ENCODE measurements at places on chromosomes 2 and 18.

DNA sequence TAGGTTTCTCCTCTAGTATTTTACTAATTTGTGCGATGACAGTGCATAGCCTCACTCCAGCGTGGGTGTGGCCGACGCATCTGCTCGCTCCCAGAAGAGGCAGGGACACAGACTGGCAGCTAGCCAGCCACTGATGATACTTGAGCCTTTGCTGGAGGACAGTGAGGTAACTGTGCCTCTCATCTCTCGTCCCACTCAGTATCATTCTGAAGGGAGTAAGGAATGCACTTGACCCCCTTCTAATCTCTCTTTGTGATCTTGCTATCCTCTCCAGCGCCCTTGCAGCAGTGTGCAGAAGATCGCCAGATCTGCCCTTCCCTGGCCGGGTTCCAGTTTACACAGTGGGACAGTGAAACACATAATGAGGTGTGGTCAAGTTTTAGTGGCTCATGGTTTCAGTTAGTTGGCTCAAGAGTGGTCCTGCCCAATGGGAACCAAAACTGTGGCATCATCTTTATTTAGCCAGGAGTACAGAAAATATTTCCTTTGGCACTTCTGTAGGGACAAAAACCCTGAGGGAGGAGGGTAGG is 17.5 kb downstream of the NCAPH start:
- DNase-seq, result no peak

- DNase-seq, result no peak
Observed at GRCh38 chr18:45657357-45658335, 42.4 kb downstream of the SLC14A2 start.

DNA sequence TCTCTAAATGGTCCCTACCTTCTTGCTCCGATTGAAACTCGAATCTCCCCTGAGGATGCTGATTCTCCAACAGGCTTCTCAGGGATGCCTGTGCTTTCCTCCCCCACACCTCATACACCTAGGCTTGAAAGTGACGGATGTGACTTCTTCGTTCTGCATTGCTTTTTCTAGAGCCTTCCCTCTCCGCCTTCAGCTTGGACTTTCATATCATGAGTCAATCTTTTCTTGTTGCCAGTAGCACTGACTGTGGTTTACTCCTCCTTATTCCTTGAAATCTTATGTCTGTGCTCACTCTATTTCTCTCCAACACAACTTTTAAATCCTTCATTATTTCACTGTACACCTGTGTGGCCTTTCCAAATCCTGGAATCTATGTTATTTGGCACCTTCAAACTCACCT is 451.4 kb downstream of the TMX3 start:
- DNase-seq, result no peak

DNA sequence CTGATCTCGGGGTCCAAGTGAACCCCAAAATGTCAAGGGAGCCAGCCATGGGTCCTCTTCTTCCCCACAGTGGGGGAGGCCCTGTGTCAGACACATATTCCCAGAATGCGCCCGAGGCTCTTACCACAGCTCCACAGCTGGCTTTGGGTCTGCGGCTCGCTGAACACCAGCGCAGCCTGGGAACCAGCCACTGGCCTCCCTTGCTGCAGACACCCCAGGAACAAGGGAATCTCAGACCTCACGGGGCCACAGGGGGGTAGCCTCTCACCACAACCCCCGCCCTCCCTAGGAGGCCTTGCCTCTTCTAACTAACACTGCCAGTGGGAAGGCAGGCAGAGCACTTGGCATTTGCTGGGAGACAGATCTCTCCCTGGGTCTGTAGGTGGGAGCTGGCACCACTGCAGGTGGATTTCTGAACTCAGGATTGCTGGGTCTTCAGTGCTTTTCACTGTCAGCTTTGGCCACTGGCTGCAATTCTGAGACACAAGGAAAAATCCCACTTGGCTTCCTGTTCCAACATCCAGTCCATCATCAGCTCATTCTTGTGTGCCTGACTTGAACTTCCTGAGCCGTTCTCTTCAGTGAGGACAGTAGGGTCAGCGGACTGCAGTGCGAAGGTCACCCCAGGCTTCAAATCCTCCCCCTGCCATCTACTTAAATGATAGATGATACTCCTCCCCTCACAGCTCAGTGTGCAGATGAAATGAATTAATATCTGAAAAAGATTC is 128.7 kb downstream of the CAPN13 start:
- DNase-seq, result no peak

DNA sequence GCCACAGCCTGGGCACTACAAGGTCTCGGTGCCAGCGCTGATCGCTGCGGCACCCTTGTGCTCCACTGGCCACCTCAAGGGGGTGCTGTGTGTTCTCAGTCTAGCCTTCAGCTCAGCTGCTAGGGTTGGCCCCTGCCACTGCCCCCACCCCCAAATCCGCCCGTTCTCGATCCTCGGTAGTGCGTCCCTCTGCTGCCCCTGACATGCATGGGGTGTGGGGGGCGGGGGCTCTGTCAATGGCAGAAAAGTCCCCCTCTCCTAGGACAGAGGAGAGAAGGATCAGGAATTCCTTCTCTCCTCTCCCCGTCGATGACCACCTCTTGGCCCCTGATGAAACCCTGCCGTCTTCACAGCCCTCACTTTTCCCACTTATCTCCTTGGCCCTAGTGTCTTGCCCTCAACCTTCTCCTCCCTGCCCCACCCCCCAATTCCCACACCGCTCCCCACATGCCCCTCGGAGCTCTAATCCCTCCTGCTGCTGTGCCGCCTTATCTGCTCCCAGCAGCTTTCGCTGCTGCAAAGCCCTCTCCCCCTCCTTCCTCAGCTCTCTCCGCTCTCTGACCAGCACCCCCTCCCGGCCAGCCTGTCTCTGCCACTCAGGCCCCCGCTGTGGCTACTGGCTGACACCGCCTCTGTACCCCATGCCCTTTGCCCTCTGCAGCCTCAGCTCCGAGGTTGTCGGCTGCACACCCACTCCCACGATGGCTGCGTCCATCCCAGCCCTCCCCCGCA is 4.3 kb upstream of the ASIC4 start:
- DNase-seq, result peak; percentile 53

DNA sequence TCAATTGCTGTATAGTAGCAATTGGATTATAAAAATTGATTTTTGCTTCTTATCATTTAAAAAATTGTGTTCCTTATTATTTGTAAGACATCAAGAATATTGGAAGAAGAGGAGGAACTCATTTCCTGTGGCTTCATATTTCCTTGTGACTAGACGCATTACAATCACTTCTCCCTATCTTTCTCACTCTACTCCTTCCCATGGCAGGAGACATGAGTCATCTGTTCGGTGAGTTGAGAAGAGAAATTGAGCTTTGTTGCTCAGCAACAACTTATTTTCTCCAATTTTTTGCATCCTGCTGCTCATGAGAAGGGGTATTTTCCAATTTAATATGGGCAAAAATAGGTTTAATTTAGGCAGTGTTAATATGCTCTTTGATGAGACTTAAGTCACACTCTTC is 1783.9 kb downstream of the SUCLG1 start:
- no peak for DNase-seq

DNA sequence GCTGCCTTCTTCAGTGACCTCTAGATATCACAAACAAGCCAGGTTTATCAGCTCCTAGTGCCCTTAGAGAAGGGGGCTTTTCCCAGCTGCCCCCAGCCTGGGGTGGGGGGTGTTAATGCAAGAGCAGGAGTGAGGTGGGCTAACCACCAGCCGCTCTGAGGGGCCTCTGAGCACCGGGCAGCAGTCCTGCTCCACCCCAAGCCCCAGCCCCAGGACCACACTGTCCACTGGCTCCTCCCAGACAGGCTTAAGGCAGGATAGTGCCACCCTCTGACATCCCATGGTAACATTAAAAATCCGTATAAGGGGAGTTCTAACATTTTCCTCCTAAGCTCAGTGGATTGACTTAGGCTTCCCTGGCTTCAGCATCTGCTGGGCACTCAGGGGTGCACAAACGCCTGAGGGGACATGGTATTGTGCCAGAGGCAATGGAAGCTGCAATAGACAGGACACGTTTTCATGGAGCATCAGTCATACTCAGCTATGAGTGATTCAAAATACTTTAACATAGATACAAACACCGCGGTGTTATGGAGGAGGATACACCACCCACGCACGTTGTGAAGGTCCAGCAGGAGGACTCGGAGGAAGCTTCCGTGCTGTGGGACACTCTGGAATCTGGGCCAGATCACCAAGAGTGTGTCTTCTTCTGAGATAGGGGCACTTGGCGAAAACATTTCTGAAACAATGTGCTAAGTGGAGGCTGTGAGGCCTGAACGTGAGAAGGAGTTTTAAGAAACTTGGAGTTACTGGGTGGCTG is 112.7 kb upstream of the EPC2 start:
- no peak for DNase-seq

- DNase-seq, result no peak
Observed at GRCh38 chr2:195659114-195659513, 2.1 kb downstream of the SLC39A10 start.

DNA sequence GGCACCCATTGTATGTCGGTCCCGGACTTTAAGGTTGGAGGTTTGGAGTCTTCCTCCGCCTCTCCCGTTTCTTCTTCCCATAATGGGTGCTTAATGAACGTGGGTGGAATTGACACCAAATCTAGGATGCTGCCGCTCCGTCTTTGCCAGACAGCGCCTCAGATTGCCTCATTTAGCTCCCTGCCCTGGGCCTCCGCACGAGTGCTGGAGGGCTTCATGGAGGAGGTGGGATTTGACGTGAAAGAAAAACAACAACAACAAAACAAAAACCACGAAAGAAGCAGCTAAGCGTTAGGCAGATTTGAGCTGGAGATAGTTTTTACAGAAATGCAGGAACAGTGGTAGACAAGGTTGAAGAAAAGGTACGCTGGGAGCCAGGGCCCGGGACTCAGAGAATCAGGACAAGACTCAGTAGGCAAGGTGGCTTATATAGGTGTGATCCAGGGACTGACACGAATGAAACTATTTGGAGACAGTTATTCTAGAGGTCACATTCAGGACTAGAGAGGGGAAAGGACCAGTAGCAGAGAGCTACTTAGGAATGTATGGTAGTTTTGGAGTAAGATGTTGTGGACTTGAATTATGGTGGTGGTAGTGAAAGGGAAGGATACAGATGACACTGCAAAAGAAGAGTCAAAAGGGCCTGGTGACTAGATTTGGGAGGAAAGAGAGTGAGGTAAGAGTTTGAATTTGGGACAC is 605 bp downstream of the ZNF2 start:
- no peak for DNase-seq

DNA sequence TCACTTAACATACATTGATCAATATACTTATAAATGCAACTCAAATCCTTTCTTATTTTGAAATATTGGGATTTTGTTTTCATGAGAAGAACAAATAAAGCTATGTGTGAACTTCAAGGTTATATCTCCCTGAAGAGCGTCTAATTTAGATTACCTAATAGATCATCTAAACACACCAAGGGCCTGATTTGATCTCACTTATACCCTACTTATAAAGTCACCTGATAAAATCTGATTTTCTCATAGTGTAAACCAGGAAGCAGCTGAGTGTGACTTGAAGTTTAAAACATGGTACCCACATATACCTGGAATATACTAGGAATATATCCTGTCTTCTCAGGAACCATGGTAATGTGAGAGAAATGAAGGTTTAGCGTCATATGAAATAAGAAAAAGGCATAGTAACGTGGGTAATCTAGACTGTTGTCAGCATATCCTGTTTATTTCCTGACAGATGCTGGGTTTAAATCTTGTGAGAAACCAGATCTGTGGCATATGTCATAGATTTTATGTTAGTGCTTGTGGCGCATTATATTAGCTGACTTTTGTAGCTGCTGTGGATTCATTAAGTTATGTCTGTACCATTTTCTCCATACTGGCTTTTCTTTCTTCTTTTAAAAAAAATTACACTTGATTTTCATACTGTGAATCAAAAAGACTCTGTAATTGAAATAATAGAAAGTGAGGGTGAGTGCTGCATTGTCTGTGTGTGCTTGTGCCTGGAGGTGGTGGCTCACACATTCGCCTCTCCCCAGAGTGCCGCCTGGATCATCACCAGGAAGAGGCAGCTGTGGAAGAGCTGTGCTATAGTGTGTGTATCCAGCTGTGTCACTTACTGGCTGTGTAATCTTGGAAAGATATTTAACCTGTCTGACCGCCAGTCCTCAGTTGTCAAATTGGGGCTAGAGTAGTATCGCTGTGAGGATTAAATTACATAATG is 164.0 kb downstream of the MYO3B start:
- DNase-seq, result no peak

DNA sequence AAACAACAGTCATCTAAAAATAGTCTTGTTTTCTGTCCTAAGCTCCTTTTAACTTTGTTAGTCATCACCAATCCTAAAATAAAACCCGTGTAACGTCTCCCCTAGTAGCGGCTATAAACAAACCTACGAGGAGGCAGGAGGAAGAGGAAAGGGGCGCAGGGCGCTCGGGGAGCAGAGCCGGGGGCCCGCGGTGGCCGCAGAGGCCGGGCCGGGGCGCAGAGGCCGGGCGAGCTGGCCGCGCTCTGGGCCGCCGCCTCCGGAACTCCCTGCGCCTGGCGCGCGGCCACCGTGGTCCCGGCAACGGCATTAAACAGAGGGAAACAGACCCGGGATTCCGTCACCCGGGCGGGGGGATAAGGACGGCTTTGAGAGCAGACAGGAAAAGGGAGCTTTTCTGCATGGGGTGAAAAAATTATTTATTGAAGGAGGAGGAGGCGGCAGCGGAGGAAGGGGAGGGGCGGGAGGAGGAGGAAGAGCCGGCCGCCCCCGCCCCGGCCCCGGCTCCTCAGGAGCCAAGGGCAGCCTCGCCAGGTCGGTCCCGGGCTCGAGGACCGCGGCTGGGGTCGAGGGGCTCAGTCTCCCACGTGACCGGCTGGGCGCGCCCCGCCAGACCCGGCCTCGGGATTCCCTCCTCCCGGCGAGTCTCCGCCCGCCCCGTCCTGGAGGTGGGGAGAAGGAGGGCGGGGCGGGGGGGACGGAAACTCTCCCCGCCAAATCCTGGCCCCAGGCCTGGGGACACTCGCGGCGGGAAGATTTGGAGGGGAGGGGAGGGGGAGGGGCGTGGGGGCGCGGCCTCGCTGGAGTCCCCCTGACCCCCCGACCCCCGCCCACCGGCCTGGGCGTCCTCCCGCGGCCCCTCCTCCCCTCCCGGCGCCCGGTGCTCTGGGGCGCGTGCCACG is 1.8 kb upstream of the NFATC1 start:
- no peak for DNase-seq

DNA sequence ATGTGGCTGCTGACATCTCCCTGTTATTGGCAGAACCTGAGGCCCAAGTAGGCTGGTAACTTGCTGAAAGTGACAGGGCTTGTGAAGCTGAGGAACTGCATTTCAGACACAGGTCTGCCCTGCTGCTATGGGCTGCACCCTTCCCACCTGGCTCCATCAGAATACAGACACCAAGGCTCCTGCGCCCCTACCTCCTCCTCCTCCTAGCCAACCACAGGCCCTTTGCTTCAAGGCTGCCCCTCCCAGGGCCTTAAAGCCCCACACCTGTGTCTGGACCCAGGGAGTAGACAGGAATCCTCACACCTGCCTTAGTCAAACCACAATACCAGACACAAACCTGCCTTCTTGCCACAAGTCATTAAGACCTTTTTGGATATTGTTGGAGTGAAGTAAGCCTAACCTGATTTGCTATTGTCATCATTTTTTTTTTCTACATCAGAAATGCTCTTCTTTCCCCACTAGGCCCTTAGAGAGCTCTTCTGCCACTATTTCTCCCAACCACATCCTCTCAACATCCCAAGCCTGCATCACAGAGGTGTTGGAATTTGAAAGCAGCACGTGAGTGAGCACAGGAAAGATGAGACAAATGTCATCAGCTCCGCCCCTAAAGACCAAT is 489.7 kb downstream of the EIPR1 start:
- no peak for DNase-seq

Data from activated naive CD4-positive, alpha-beta T cell (primary cell).